CD4-positive, alpha-beta T cell treated with Interferon alpha-2 for 1 hour (primary cell): ENCODE measurements at places on chromosomes 5 and 9.

GRCh38 chr9:76603448-76603895 lies 144.5 kb downstream of the GCNT1 start:
- DNase-seq, result no peak

GRCh38 chr5:154609251-154609650 lies 131.2 kb upstream of the HAND1 start:
- DNase-seq, result no peak

GRCh38 chr5:168006456-168007130 lies 284.9 kb upstream of the WWC1 start:
- no peak for DNase-seq

GRCh38 chr9:92615790-92616189 lies 54.1 kb downstream of the IPPK start:
- no peak for DNase-seq

- DNase-seq, result no peak
Measured at GRCh38 chr5:93809430-93809829, 68.0 kb upstream of the POU5F2 start.

- no peak for DNase-seq
Measured at GRCh38 chr9:76044266-76044819, 153.9 kb downstream of the PCSK5 start.

DNA sequence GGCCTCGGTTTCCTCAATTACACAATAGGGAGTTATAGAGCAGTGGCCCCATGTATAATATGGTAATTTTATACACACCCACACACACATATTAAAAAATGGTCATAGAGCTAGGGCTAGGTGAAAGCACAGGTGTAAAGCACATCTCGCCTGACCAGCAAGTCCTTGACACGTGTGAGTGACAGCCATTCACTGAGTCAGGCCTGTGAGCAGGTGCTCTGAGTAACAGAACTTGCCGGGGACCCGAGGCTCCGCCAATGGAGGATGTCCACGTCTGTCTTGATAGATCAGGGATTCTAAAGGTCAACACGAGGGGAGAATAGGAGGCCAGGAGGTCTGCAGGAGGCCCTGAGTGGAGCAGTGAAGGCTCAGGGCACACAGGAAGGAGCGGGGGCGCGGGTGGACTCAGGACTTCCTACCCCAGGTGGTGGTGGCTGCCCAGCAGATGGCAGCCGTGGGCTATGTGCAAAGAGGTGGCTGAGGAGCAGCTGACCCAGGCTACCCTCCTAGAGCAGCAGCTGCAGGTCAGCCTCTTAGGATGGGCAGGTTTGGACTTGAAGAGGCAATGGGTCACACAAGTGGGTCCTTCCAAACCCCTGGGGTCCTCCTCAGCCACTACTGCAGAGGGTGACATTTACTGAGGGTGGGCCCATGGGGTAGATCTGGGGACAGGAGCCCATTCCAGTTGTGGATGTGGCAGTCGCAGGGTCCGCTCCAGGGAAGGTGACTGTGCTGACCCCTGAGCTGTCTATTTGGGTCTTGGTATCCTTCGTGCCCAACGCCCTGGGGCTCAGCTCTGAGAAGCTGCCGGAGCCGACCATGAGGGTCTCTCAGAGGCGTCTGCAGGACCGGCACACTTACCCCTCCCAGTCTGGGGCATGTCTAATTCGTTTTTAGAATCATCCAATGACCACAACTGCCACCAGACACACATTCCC lies 45.9 kb downstream of the PRRT1B start:
- DNase-seq, result peak; percentile 81

- DNase-seq, result no peak
Measured at GRCh38 chr9:125276771-125277170, 15.1 kb downstream of the GAPVD1 start.

- DNase-seq, result peak; percentile 74
Measured at GRCh38 chr9:127905788-127906191, 6.4 kb upstream of the ST6GALNAC6 start.

GRCh38 chr9:2761424-2761823 lies 44.1 kb downstream of the KCNV2 start:
- DNase-seq, result no peak

DNA sequence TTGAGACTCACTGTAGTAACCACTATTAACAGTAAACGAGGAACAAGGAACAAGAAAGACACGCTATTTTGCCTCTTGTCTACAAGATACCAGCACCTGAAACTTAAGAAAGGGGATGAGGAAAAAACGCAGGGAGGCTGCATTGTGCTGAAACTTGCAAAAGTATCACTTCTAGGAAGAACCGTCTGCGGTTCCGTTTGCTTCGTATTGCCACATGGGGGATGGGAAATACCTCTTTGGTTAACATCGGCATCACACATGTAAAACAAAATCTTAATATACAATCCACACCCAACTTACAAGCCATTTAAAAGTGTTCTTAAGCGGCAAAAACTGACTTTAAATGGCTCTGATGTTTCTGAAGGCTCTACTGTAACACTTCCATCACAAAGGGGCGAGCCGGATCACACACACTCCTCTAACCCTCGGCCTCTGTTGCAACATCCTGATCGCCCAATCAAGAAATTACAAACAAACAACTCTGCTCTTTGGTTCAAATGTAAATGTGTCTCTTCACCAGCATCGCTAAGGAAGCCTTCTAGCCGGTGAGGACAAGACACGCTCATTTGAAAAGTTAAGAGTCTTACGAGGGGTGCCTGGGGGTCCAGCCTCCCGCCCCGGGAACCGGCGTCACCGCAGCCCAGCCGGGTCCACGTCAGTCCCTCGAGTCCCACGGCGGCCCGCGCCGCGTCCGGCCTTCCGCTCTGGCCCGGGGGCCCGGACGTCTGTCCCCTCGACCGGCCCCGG lies 621 bp downstream of the SEC16A start:
- peak; percentile 76 for DNase-seq

DNA sequence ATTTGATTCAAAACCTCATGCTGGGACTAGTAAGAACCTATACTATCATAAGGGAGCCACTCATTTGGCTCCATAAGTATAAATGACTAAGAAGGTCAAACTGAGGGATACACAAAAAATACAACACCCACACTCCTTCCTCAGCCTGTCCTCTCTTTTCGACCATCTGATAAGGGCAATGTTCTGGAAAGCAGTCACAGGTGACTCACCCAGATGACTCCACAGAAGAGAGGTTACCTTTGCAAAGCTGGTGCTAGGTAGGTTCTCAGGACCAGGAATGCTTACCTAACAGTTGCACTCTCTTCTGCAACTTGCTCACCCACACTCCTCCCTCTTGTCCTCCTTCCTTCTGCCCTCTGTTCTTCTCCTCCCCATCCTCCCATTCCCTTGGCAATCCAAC lies 32.9 kb downstream of the LHFPL2 start:
- no peak for DNase-seq

- DNase-seq, result no peak
Measured at GRCh38 chr9:95552255-95552654, 35.5 kb upstream of the PTCH1 start.

DNA sequence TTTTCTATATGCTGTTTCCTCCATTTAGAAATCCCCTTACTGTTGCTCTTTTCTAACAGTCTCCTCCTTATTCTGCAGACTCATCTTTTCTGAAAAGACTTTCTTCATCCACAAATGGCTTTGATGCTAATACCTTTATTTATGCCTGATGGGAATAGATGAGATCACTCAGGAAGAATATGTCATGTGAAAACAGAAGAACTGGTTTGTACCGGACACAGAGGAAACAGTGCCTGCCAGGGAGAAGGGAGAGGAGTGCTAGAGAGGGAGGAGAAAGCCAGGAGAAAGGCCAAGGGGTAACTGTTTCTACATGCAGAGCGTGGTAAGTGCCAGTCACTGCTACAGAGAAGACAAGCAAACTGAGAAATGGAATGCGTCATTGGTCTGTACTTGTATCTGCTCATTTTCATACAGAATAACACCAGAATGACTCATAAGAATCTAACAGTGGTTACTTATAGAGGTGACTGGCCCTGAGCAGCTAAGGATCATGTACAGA lies 45.9 kb upstream of the PJA2 start:
- DNase-seq, result no peak

DNA sequence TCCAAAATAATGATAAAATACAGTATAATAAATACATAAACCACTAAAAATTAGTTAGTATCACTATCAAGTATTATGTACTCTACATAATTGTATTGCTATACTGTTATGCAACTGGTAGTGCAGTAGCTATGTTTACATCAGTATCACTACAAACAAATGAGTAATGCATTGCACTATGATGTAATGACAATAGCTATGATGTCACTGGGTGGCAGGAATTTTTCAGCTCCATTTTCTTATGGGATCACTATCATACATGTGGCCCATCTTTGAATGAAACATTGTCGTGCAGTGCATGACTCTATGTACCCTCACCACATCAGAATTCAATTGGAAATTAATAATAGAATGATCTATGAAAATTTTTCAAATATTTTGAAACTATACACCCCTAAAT lies 201.3 kb downstream of the MPDZ start:
- DNase-seq, result no peak

DNA sequence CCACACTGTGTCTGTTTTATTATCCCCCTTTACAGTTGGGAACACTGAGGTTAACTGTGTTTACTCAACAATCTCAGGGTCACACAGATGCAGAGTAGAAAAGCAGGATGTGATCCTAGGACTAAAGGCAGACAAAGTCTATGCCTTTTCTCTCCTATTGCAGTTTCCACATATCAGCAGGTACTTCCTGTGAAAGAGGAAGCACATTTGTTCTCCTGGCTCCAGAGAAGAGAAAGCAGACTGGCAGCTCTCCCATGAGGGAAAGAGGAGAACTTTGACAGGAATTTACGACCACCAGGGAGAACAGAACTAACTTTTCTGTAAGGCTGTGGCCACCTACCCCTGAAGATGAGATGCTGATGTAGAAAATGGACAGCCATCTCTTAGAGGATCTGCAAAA lies 84.2 kb upstream of the TNC start:
- DNase-seq, result no peak

DNA sequence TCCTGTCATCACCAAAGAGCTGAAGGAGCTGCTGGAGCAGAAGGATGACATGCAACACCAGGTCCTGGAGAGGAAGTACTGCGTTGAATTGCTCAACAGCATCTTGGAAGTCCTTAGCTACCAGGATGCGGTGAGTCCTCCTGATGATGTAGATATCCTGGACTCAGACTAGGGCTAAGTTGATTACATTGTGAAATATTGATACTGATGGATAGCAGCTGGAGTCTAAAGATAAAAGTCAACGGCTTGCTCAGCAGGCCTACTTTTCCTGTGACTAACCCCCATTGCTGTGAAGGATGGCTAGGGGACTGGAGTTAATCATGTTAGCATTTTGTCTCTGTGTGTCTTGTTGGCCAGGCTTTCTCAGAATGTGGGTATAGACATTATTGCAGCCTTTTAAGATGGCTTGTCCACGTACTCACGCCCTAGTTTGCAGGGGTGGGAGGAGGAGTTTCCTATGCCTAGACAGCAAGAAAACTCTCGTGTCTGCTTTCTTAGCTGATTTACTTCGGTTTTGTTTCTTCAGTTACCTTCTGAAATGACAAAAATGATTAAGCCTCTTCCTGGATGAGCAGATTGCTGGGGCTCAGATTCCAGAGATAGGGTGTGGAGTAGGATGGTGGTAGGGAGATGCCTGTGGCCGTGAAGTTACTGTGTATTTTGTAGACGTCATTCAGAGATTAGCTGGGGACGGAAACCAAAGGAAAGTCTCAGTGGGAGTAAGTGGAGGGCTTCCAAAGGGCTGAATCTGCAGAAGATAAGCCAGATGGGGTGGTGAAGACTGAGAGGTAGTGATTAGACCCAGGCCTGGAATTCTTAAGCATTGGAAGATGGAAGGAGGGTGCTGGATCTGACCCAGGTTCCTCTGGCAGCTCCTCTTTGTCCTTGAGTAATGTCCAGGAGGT lies 166.3 kb downstream of the DOCK2 start:
- peak; percentile 6 for DNase-seq

DNA sequence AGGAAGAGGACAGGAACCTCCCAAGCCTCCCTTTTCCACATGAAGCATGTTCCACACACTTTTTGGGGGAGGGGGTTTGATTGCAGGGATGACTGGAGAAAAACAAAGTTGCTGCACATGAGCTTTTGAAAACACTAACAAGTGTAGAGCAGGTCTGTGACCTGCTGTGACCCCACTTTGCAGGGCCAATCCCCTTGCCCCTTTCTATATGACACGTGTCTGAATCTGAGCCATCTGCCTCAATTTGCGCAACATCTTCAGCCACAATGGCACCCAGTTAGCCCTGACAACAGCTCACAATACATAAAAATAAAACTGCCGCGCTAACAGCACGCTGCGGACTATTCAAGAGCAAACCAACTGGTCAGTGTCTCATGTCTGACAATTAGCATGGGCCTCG lies 227.8 kb upstream of the TBCA start:
- no peak for DNase-seq

- no peak for DNase-seq
Measured at GRCh38 chr9:101427358-101427757, 8.2 kb downstream of the ALDOB start.

- no peak for DNase-seq
Measured at GRCh38 chr5:117434254-117434653, 859.6 kb upstream of the SEMA6A start.

- DNase-seq, result no peak
Measured at GRCh38 chr5:12648558-12648957, 744.3 kb upstream of the CTNND2 start.

DNA sequence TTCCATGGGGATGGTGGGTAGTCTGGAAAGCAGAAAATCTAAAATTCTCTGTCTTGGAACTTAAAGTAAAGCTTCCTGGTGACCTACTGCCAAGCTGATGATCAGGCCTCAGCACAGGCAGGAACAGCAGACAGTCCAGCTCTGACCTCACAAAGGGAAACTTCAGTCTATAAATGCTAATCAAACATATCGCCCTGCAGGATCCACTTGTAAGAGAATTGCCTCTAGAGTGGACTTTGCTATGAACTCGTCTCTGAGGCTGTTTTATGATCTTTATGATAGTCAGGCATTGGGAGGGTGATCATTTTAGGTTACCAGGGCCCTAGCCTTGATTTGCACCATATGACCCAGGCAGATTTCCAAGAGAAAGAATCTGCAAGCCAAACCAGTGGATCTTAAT lies 67.6 kb upstream of the SELENOP start:
- DNase-seq, result no peak

DNA sequence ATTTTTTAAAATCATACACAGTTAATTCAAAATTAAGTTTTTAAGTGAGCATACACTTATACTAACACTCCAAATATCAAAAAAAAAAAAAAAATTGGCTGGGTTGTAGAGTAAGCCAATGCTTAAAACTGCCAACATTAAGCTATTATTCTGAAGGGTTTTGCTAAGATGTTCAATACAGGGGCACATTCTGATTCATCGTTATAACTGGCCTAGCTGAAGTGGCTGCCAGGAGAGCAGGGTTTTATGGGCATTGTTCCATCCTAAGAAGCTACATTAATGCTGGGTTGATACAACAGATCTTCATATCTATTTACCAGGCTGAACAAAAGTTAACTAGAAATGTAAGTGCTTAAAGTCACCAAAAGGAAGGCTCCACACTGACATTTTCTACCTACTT lies 13.4 kb downstream of the ELAVL2 start:
- DNase-seq, result no peak

GRCh38 chr5:8317335-8317734 lies 448.4 kb downstream of the MTRR start:
- DNase-seq, result no peak
